ENCODE measurements at places on chromosomes 7 and 10.
A peak's percentile ranks its signal among the peaks of the same experiment; 100 is the strongest.

DNA sequence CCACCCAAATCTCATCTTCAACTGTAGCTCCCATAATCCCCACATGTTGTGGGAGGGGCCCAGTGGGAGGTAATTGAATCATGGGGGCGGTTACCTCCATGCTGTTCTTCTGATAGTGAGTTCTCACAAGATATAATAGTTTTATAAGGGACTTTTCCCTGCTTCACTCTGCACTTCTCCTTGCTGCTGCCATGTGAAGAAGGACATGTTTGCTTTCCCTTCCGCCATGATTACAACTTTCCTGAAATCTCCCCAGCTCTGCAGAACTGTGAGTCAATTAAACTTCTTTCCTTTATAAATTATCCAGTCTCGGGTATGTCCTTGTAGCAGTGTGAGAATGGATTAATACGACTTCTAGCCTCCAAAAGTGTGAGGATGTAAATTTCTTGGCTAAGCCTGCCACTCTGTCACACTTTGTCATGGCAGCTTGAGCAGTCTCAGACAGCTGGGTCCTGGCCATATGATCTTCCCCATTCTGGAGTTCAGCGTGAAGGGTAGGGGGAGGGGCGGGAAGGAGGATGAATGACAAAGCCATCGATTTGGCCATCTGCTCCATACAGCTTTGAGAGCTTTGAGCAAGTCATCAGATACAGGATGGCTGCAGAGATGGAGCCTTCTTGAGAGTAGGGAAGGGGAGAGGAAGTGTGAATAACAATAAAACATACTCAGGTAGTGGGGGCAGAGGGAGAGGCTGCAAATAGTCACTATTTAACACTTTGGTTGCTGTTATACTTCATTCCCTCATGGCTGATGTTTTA lies 19.1 kb upstream of the INPP5F start:
- no peak for DNase-seq

GRCh38 chr10:79446758-79447084 lies 1.3 kb upstream of the ZCCHC24 start:
- DNase-seq = no peak

DNA sequence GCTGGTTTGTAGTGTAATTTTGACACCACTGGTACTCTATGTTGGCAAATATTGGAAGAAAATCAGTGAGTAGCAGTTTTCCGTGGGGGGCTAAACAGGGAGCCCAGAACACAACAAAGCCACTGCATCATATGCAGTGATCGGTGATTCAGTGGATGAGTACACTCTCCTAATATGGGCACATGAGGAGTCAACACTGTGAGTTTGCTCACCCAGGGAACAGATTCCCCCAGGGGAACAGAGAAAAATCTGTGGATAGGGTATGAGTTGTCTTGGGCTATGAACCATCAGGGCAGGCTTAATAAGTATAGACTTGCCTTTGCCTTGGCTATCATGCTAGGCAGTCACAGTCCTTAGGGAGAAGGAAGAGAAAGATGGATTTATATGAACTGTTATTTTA lies 227.7 kb upstream of the SEMA3E start:
- DNase-seq = no peak

DNA sequence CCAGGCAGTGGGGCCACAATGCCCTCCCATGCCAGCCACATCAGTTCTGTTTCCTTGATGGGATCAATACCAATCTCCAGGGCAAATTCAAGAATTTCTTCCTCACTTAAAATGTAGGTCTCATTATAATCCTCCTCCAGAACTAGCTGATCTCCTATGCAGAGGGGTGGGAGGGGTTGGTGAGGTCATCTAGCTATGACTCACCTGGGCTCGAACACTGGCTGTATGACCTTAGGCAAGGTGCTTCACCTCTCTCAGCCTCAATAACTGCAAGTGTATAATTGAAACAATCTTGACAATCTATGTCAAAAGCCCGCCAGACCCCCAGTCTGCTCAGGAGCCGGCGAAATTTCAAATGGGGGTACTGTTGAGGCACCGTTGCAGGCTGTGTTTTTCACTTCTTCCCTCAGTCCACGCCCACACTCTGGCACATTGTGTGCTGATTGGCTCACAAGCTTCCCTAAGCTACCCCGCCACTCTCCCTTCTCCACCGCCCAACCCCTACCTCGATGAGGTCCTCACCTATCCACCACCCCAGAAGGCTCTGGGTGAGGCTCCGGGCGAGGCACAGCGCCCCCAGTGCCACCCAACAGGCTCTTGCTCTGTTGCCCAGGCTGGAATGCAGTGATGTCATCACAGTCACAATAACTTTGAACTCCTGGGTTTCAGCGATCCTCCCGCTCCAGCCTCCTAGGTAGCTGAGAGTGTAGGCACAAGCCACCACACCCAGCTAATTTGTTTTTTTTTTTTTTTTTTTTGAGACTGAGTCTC lies 70.5 kb downstream of the ZNF22 start:
- DNase-seq = no peak

GRCh38 chr10:44947371-44948152 lies 12.0 kb upstream of the RASSF4 start:
- DNase-seq = no peak

DNA sequence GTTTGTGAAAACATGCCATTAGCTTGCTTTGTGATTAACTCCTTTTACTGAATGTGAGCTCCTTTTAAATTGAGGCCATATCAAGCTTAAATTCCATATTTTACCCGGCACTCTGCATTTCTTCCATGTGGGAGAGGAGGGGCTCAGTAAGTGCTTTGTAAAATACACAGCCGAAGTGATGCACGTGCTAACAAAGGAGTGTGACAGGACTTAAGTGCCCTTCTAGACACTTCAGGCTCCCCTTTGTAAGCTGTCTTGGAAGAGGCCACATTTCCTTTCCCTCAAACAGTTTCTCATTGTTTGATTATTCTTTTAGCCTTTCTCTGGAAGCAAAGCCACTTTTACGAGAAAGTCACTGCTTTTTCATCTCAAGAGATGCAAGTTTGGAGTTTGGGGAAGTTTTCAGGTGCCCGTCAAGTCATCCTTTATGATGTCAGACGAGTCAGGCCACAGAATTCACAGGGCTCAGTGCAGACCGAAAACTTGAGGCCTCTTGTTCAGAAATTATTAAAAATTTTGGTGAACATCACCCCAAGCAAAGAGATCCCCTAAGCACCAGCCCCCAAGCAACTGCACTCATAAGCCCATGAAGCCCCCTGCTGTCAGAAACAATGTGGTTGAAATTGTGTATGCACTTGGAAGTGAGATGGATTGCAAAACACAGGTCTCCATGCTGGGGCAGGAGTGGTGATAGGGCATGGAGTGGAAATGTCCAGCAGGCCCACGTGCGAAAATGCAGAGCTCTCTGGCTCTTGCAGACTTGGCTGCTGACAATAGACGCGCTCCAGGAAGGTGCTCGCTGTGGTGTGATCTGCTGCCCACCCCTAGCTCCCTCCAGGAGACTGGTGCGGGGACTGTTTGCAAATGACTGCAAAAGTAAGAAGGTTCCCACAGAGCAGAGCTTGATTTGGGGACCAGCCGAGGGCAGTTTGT lies 11.5 kb downstream of the IKZF1 start:
- DNase-seq = peak; percentile 56

- no peak for DNase-seq
Observed at GRCh38 chr10:79103585-79103984, 34.8 kb downstream of the ZMIZ1 start.

- DNase-seq = no peak
Observed at GRCh38 chr7:25574828-25575227, 346.5 kb upstream of the NPVF start.

- DNase-seq = no peak
Observed at GRCh38 chr7:45890902-45891461, 2.7 kb downstream of the IGFBP1 start.

- DNase-seq = no peak
Observed at GRCh38 chr10:96450529-96451207, 63.1 kb downstream of the TLL2 start.

- no peak for DNase-seq
Observed at GRCh38 chr7:1854866-1855724, 185.0 kb downstream of the ELFN1 start.

GRCh38 chr7:120180221-120180620 lies 92.8 kb upstream of the KCND2 start:
- DNase-seq = no peak

DNA sequence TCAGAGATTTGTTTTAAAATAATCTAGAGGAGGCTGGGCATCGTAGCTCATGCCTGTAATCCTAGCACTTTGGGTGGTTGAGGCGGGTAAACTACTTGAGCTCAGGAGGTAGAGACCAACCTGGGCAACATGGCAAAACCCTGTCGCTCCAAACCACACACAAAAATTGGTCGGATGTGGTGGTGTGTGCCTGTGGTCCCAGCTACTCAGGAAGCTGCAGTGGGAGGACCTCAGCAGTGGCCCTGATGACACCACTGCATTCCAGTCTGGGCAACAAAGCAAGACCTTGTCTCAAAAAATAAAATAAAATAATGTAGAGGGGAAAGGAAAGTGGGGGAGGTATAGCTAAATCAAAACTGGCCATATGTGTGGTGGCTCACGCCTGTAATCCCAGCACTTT lies 13.9 kb upstream of the PPP3CB start:
- no peak for DNase-seq

DNA sequence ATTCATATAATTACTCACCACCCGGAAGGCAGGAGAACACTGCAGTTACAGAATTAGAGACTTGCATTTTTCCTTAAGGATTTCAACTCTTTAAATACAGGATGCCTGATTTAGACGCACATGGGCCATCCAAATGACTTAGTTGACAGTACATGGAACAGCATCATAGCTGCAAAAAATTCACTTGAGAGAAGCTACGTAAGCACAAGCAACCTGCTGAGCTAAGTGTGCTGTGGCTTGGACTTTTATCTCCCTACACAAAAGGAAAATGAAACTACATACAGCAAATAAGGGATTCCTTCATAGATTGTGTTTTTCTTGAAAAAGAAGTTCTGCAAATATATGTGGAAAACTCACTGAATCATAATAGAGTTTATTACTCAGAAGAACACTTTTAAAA lies 152.6 kb downstream of the POU6F2 start:
- DNase-seq = no peak

- no peak for DNase-seq
Observed at GRCh38 chr10:84837877-84838276, 509.5 kb downstream of the CCSER2 start.

- no peak for DNase-seq
Observed at GRCh38 chr10:89745903-89746302, 44.5 kb downstream of the KIF20B start.

DNA sequence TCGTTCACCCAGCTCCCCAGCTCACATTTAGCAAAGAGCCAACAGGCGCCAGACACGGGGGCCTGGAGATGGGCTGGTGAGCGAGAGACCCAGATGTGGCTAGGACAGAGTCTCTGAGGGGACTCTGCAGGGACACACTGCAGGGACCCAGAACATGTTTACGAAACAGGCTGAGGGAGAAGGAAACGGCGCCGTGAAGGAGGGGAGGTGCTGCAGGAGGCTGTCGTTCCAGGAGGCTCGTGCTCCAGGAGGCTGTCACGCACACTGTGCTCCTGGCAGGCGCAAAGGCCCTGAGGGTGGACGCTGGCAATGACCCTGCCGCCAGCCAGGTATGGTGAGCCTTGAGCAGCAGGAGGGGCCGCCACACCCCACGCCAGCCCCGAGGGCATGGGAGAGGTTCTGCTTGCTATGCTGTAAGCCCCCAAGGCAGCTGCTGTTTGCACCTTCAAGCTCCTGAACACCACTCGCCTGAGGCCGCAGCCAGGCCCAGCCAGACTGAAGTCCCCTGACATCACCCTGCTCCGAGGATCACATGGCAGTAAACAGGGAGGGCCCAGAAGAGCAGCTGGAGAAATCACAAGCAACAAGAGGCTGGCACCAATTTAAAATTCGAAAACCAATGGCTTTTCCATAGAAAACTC lies 27.3 kb downstream of the ADAP1 start:
- DNase-seq = no peak

DNA sequence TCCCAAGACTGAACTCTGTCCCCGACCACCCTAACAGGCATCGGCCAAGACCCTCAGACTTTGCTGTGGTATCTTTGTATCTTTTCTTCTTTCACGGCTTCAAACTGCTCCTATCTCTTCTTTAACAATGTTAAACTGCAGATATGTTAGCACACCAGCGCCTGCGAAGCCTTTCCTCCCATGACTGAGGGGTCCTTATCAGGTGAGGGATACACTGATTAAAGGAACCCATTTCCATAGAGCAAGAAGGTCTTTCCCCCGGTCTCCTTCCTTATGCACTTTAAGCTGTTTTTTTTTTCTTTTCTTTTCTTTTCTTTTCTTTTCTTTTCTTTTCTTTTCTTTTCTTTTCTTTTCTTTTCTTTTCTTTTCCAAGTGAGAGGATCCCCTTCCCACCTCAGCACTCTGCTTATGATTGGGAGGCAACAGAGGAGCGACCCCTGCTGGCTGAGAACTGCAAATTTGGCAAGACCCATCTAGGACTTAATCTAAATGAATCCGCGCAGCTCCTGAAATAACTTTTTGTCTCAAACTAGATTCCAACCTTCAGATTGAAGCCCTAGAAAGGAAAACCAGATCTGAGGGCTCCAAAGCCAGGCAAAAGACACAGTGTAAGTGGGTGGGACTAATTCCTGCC lies 109.9 kb downstream of the ITGB8 start:
- DNase-seq = no peak

DNA sequence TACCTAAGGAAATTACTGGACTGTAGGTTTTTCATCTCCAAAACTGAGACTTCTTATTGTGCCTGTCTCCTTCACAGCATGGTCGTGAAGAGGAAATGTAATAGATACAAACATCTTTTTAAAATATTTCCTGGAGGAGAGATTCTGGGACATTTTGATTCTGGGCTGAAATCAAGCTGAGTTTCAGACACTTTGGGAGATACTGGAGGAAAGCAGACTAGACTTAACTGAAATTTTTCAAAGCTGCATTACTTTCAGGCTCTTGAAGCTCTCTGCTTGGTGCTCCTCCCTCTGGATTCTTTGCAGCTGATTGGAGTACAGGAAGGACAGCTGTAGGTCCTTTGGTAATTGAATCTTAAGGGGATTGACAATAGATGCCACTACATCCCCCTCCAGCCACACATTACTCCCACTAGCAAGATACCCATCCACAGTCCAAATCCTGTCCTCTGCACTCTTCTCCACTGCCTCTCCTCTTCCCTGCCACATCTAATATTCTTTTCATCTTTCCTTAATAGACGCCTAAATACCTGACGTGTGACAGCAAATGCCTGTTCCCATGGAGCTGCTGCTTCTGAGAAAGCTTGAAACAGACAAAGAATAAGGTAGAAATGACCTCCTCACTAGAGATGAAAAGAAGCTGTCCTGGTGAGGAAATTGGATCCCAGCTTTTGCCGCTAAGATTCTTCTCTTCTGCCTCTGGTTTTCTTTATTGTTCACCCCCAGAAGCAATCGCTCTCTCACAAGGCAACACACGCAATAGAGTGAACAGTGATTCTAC lies 111.5 kb upstream of the PHYHIPL start:
- DNase-seq = no peak

Data from NCI-H187 treated with DMSO at 0.1 percent for 48 hours (cell line).